ENCODE measurements at places on chromosomes 5 and 9.

DNA sequence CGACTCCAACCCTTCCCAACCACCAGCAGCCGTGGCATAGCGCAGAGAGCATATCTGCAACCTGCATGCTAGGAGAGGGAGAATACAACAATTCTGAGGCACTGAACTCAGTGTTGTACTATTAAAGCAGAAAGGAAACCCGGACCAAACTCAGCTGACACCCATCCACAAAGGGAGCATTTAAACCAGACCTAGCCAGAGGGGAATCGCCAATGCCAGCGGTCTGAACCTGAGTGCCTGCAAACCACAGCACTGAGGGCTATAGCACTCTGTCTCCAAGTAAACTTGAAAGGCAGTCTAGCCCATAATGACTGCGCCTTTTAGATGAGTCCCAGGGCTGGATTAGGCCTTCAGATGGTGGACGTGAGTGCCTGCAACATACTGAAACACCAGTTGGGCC, 494.4 kb upstream of the PTPRD start:
- DNase-seq, result no peak

DNA sequence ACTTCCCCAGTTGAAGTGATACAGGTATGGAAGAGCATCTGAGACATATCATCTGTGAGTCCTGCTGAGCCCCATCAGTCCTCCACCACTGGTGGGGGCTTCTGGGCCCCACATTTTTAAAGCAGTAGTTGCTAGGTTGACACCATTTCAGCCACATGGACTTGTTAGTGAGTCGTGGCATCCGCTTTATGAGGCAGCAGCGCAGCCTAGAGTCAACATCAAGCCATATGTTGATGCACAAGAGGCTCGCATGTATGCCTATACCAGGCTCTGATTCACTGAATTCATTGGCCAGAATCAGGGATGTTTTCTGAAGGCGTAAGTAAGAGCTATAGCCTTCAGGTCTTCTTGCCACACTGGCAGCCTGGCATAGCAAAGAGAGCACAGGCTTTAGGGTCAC, 26.8 kb downstream of the ZNF346 start:
- DNase-seq, result no peak

DNA sequence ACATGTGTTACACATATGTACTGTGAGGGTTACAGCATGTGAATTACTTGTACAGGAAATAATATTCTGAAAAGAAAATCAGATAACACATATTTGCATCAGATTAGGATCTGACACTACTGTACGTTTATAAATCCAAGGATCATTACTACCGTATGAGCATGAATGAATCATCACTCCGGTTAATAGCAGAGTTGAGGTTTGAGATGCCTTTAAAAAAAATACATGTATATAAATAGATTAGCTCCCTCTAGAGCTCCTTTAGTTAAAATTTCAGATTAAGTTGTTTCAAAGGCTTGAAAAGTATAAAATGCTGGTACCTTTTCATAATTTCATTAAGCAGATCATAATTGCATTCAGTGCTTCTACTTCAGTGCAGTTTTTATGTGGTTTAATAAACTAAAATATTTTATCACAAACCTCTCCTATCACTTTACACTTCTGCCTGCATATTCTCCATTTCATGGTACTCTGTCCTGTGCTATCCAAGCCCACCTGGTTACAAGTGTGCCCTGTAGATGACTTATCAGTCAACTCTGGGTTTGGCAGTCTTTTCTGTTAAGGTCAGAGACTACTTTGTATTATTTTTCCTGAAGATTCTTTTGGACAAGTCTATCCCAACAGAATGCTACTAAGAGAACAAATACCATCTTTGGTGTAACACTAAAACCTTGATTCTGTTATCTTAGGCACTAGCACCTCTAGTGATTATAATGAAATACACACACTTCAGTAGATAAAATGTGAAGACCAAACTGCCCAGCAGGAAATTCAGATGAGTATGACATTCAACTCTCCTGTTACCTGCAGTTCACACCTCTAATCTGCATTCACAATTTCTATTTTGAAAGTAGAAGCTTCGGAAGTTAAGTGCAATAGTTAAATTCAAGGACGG, 48.0 kb upstream of the POU5F2 start:
- DNase-seq, result peak; percentile 85

GRCh38 chr5:97751540-97751939, 568.5 kb upstream of the RIOK2 start:
- DNase-seq, result no peak

GRCh38 chr5:103207011-103207410, 51.6 kb upstream of the MACIR start:
- DNase-seq, result no peak

DNA sequence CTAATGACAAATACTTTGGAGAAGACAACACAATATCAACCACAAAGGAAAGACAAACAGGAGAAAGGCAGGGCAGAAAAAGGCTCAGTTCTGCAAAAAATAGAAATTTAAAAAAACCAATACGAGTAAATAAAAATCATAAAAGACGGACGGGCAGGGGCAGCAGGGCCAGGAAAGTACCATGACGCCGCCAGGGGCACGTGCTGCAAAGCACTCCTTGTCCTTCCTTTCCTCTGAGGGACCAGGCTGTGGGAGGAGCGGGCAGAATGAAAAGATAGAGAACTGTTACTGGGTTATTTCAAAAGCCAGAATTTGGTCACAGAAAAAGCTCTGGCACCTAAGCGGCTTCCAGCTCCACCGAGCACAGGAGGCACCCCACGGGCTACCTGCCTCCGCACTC, 53.9 kb downstream of the HABP4 start:
- no peak for DNase-seq

GRCh38 chr9:115604831-115605483, 487.0 kb upstream of the TNC start:
- peak; percentile 95 for DNase-seq

- DNase-seq, result no peak
Measured at GRCh38 chr9:131298341-131298740, 8.8 kb downstream of the PLPP7 start.

DNA sequence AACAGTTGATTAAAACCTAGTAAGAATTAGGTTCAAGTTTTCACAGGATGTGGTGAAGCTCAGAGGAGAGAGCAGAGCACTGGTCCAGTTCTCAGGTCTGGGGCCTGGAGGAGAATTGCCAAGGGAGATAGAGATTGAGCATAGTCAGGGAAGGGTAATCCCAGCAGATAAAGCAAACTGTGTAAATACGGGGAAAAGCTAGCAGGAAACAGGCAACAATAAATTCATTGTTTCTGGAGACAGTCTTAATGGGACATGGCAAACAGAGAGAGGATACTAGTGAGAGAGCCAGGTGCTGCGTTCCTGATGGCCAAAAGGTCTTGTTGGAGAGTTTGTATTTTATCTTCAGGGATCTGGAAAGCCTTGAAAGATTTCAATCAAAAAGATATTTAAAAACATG, 333.0 kb downstream of the PDE4D start:
- DNase-seq, result no peak

DNA sequence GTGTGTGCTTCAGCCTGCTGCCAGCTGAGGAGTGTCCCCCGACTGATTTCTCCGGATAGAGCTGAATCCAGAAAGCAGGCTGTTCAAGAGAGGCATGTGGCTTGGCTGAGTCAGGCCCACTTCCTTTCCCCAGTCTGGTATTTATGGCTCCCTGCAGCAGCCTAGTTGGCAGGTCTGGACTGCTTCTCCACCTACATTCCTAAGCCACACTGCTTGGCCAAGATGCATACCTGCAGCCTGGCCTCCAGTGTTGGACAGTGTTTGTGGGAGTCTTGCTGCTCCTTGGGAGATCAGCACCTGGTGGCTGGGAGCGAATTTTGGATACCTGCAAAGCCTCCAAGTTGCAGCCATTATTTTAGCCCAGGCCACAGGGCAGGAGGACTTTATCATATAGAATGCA, 670.8 kb downstream of the ACTL7B start:
- DNase-seq, result peak; percentile 72

DNA sequence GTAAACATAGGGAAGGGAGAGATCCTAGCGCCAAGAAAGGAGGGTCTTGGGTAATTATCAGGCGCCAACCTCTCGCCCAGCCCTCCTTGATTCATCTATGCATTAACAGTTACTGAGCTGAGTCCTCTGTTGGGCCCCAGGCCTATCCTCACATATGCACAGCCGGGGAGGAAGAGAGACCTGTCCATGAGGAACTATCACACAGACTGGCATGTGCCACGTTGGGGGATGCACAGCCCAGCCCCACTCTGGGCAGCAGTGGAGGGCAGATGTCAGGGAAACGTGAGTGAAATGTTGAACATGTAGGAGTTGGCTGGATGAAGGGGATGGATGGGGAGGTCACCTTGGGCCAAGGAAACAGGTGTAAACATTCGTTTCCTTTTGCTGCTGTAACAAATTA, 18.8 kb upstream of the ENHO start:
- DNase-seq, result no peak

All from GM23248 (cell line).